Fibroblast of upper back skin (primary cell): ENCODE measurements at places on chromosomes 2 and 18.

DNA sequence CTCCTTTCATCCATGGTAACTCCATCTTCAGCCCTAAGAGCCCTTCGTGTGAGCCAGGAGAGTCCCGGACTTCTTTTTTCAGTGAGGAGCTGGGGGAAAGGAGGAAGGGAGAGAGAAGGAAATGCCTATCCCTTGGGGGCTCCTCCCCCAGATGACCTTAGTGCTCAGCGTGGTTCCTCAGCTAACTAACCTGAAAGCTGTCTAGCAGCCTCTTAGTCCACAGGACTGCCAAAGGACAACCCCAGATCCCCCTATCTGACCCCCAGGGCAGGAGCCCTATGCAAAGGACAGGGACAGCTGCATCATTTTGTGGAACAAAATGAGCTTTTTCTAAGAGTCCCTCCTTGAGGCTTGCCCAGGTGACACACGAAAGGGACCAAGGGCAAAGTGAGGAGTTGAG, 7.9 kb downstream of the SPR start:
- DNase-seq = no peak

DNA sequence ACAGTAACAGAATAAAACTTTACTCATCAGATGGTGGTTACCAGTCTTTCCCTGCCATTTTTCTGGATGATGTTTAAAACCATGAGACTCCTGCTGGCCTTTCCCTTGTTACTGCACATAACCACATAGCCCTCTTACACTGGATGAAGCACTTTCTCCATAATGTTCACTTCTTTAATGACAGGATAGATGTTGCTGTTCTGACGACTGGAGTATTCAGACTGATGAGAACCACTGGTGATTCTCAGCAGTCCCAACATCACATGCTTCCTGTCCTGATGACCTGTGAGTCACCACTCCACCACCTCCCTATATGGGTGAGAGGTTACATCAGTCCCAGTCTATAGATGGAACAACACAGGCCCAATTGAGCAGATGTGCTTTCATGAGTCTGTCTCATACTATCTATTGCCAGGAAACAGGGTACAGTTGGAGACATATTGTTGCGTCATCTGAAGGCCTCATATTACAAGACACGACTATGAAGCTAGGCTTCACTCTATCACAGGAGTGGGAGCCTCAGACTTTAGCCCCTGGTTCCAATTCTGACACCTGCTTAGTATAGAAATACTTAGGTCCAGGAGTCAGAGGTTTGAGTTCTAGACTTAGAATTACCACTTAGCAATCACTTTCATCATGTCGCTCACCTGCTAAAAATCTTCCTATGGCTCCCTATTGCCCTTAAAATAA, 145.7 kb upstream of the KLF7 start:
- peak; percentile 97 for DNase-seq

- DNase-seq = no peak
These were observed 177.1 kb upstream of the LHCGR start for GRCh38 chr2:48932667-48933066.

DNA sequence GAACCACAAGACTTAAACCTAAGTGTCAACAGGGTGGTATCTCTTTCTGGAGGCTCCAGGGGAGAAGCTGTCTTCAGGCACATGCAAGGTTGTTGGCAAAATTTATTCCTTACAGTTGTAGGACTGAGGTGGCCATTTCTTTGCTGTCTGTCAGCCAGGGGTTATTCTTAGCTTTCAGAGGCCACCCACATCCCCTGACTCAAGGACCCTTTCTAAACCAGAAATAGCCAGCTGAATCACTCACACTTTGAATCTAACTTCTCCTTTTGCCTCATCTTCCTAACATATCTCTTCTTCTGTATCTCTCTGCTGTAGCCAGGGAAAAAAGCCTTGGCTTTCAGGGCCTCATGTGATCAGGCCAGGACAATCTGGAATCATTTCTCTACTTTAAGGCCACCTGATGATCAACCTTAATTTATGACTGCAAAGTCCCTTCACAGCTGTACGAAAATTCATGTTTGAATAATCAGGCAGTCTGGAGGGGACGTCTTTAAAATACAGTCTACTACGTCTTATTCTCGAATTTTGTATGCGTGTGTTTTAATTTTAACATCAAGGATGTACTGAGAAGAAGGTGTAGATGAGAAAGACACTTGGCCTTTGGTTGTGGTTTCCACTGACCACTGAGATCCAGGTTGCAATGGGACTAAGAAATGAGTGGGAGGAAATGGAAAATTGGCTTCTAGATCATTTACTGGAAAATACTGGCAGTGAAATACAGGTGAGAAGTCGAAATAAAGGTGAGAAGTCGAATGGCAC, 90.4 kb downstream of the DOCK10 start:
- DNase-seq = no peak

DNA sequence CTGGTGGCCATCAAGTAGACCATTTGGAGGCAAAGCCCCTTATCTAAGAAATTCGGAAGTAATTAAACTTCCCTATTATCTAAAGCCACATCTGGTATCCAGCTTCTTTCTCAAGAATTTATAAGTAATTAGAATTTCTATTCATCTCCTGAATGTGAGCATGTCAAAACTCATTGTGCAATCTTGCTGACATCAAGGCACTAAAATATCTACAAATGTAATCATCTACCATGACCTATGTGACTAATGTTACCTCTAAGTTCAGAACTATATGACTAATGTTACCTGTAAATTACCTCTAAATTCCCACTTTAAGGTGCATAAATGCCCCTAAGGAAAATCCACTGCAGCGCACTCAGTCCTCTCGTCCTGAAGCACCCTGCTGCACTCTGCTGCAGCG, 773.0 kb downstream of the CPS1 start:
- DNase-seq = no peak

DNA sequence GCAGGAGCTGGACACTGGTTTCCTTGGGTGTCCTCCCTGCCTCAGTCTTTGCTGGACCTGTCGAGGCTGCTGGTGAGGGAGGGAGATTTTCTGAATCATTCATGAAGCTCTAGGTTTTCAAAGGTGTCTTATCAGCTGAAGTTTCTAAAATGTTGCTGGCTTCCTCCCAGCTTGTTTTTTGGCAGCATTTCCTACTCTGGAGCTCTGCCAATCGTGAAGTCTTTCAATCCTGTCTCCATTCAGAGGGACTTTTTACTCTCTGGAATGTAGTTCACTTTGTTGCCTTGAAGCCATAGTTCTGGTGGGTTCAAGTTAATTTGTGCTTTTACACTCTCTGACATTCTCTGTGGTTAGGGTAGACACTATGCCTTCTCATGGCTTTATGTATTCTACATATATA, 23.9 kb downstream of the SNTG2 start:
- peak; percentile 56 for DNase-seq

- peak; percentile 79 for DNase-seq
These were observed 174.6 kb downstream of the ZNF385B start for GRCh38 chr2:179686718-179687342.

GRCh38 chr18:55380589-55380988, 207.4 kb downstream of the TCF4 start:
- peak; percentile 71 for DNase-seq

GRCh38 chr2:2270808-2271415, 60.2 kb downstream of the MYT1L start:
- DNase-seq = no peak

DNA sequence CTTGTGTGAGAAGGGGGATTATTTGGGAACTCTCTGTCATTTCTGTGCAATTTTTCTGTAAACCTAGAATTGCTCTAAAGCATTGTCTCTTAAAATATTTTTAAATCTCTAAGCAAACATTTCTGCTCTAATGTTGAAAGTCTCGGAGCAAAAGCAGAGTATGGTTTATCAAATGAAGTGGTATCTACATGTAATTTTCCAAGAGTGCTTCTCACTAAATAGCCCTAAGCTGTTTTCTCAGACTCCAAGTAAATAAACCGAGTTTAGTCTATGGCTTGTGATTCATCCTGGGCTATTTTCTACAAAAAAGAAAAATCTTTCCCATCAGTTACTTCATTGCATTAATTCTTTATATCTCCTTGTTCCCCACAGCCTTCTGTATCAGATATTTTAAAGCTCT, 90.8 kb downstream of the METTL4 start:
- DNase-seq = no peak

- peak; percentile 40 for DNase-seq
These were observed 1173.1 kb upstream of the ZEB2 start for GRCh38 chr2:145692971-145693478.

GRCh38 chr2:218295029-218295428, 2.7 kb upstream of the TMBIM1 start:
- no peak for DNase-seq

DNA sequence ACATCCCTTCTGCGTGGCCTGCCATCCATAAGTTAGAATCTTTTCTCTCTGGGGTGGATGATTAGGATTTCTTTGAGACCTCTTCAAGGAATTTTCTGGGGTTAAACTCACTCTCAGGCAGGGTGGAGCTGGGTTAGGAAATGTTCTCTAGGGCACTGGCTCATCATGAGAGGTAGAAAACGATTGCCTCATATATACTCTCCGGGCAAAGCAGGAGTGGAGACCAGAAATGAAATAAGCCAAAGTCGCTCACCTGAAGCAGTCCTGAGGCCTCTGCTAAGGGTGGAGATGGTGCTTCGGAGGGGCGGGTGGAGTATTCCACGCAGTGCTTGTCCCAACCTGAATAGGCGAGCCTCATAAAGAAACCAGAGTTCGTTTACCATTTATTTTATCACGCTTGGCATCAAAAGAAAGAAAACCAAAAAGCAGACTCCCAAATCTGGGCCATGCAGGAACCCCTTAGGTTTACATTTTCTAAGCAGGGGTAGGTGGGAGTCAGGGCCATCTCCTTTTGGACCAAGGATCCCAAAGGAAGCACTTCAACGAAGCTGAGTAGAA, 249.3 kb upstream of the MEIS1 start:
- no peak for DNase-seq

DNA sequence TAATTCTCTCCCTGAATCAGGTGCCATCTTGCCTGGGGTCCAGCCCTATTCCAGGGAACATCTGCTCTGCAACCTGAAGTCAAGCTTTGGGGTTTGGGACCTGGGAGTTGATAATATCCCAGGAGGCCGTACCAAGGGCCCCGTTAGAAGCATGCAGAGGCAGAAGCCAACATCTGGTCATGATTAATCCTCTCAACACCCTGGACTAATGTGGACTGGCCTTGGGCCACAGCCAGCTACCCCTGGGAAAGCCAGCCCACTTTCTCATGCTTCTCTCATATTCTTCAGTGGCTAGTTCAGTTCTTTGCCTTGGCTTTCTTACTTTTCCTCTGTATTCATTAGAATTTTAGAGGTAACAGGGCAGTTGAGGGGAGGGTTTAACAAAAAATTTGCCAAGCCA, 515.6 kb upstream of the NRP2 start:
- DNase-seq = peak; percentile 82

- peak; percentile 46 for DNase-seq
These were observed 6.3 kb upstream of the MCFD2 start for GRCh38 chr2:46921676-46922448.

- DNase-seq = no peak
These were observed 133.7 kb downstream of the CBLN2 start for GRCh38 chr18:72410399-72410798.

- DNase-seq = peak; percentile 46
These were observed at the start of gene CBLN2 for GRCh38 chr18:72544092-72544886. Gene CBLN2 (minus strand): TSS chr18:72544342. CDS start chr18:72542160, 2,182 bp downstream.

GRCh38 chr2:207839028-207839427, 69.3 kb upstream of the FZD5 start:
- no peak for DNase-seq

DNA sequence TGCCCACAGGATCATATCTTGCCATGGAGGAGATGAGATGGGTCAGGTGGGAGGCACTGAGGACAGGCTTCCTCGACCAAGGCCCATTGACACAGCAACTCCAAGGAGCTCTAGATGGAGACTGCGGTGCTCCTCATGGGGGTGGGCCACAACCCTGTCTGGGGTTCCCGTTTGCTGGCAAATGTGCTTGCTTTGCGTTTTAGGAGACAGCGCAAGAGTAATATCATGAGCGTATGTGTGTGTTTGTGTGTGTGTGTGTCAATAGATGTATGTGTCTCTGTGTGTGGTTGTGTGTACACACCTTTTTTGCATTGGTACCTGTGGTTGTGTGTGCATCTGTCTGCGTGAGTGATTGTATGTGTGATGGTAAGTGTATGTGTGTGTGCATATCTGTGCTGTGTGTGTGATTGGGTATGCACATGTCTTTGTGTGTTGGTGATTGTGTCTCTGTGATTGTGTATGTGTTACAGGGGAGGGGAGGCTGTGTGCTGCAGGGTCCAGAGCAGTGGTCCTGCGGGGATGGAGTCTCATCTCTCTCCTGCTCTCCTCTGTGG, 4.4 kb downstream of the FBLN7 start:
- no peak for DNase-seq
